Activated naive CD4-positive, alpha-beta T cell treated with anti-CD3 and anti-CD28 coated beads for 36 hours (primary cell): ENCODE measurements at places on chromosomes 12 and 14.
A peak's percentile ranks its signal among the peaks of the same experiment; 100 is the strongest.

- no peak for DNase-seq
Observed at GRCh38 chr14:77529213-77529612, 30.6 kb upstream of the ISM2 start.

DNA sequence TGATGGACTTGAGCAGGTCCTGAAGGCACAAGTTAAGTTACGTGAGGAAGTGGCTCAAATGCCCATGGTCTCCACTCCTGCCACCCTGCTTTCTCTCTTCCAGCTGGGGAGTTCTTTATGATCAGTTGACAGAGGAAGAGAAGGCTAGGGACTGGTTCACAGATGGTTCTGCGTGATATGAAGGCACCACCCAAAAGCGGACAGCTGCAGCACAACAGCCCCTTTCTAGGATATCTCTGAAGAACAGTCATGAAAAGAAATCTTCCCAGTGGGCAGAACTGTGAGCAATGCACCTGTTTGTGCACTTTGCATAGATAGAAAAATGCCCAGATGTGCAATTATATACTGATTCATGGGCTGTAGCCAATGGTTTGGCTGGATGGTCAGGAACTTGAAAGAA, 162.4 kb upstream of the FSCB start:
- no peak for DNase-seq

DNA sequence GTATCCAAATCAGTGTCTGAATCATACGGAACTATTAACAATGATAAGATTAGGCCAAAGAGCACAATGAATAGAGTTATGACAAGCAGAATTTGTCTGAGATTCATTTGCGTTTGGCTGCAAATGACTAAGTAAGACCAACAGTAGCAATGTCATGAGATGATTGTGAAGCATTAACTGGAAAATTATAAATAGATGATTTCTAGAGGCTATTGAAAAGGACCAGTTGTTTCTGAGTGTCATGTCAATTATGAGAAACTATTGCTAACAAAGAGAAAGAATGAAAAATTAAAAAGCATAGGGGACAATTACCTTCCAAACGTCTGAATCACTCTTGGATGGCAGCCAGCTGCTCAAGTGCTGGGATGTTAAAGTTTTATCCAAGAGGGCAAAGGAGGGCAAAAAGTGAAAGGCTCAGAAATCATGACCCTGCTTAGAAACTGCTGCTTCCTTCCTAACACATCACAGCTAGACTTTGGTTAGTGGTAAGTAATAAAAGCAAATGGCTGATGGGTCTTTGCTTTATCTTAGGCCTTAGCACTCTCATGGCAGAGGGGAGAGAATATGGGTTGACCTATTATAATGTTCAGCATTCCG, 89.0 kb downstream of the AKAP6 start:
- no peak for DNase-seq

- no peak for DNase-seq
Observed at GRCh38 chr14:104794631-104794992, 936 bp downstream of the AKT1 start.

GRCh38 chr14:22432348-22432976, 156.6 kb downstream of the DAD1 start:
- DNase-seq = no peak

- DNase-seq = no peak
Observed at GRCh38 chr12:96136161-96136560, 58.0 kb upstream of the ELK3 start.

- DNase-seq = no peak
Observed at GRCh38 chr12:20445687-20446086, 77.3 kb downstream of the PDE3A start.

GRCh38 chr12:104134882-104135281, 3.1 kb downstream of the NFYB start:
- no peak for DNase-seq

- DNase-seq = no peak
Observed at GRCh38 chr12:6938353-6939190, 5.0 kb upstream of the RNU7-1 start.

GRCh38 chr12:24025153-24025798, 75.8 kb upstream of the SOX5 start:
- no peak for DNase-seq

GRCh38 chr14:38129705-38130104, 78.0 kb upstream of the SSTR1 start:
- peak; percentile 73 for DNase-seq

DNA sequence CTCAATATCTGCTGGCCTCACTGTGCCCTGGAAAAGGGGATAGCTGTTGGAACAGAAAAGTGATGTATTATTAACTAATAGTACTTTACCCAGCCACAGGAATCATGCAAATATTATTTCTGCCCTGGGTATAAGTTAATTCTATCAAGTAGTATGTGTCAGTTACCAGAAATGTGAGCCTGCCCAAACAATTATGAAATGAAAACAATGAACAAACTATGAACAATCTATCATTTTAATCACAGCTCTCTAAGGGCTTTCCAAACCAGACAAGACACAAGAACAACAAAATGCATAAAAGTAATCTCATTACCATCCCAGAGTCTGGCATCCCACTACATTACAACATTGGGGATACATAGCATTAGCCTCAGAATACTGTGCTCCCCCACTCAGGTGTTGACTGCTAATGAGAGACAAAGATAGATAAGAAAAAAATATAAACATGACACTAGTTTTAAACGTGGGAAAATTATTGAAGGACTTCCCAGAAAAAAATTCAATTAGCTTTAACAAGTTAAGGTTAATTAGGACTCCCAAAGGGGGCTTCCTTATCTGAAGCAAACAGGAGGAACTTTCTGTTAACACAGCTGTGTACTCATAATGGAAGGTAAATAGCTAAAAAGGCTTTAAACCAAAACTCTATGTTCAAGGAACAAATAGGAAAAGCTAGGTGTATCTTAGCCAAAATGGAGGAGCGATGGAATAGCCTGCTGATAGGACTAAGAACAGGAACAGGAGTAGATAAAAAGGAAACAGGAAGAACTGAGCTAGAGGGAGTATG, 3.3 kb downstream of the DCAF5 start:
- no peak for DNase-seq

- DNase-seq = no peak
Observed at GRCh38 chr12:55703288-55703687, 4.4 kb downstream of the ITGA7 start.

GRCh38 chr12:82671673-82672195, 15.0 kb upstream of the TMTC2 start:
- DNase-seq = no peak

- DNase-seq = no peak
Observed at GRCh38 chr14:87613881-87614280, 379.1 kb downstream of the GALC start.

DNA sequence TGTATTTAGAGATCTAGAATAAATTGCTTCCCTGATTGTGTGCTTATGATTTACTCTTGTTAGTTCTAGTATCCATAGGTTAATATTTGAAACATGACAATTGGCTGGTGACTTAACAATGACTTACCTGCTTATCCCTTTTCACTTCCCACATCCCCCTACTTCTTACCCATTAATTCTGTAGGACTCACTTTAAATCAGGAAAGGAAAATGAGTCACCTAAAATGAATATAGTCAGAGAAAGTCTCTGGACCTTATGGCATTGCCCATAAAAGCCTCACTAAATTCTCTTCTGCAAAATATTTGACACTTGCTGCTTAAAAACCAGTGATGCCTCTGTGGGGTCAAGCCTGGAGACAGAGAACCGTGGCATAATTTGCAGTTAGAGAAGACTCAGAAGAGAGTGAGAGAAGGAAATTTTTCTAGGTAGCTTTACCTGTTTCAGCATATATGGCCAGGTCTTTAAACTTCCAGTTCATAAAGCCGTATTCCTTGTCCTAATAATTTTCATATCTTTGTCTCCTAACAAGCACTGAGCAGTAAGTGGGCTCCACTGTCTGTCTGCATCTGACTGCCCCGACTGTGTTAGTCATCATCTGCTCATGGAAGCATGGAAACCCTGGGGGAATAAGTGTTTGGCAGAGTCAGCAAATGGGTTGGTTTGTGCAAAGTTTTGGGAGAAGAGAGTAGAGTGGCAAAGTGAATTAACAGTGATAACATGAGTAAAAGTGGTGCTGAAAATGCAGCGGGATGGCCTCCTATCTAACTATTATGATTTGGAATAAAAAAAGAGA, 294.4 kb downstream of the AKAP6 start:
- DNase-seq = no peak

- DNase-seq = no peak
Observed at GRCh38 chr12:78376257-78376656, 488.3 kb upstream of the SYT1 start.

DNA sequence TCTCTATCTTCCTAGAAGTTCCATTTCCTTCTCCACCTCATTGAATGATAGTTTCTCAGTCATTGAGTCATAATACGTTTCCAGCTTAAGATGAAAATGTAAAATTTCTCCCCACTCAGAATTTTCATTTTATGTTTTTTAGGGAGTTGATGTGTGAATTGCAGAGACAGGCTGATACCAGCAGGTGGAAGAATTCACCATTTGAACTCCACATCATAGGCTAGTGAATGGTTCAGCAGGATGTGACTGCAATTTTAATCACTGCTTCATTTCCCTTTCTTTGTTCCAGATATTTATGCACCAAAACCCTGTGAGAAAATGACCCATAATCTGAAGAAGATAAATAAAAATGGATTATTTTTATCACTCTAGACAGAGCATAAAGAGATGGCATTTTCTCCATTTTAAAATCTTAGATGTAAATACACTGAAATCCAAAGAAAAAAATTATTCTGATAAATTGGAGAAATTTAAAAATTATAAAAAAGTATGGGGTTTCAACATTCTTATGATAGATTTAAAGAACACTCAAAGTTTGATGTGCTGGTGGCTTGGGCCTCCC, 10.6 kb upstream of the PYGL start:
- no peak for DNase-seq

DNA sequence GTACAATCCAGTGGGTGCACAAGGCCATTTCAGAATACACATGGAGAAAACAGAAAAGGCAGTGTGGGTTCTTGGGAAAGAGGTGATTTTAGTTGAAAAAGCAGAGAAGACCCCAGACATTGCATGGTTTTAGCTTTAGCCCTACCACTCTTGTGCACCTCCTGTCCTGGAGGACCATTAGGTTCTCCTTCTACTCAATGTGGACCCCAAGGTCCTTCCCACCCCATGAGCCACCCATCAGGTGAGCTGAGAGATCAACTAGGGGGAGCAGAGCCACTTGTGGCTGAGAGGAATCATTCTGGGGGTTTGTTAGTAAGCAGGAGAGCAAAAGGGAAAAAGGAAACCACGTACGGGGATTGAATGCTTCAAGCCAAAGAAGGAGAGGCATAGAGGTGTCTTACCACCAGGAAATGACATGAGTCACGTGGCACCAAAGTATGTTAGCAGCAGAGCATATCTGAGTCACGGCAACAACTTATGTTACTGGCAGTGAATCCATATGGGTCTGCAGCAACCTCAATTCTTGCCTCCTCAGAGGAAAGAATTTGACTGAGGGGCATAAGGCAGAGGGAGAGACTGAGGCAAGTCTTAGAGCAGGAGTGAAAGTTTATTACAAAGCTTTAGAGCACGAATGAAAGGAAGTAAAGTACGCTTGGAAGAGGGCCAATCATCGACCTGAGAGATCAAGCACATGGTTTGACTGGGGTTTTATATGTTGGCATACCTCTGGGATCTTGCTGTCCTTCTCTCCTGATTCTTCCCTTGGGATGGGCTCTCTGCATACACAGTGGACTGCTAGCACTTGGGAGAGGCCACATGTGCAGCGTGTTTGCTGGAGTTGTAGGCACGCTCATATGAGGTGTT, 73.9 kb downstream of the HSD17B6 start:
- peak; percentile 79 for DNase-seq

- no peak for DNase-seq
Observed at GRCh38 chr14:57009585-57010515, 199.6 kb upstream of the OTX2 start.

DNA sequence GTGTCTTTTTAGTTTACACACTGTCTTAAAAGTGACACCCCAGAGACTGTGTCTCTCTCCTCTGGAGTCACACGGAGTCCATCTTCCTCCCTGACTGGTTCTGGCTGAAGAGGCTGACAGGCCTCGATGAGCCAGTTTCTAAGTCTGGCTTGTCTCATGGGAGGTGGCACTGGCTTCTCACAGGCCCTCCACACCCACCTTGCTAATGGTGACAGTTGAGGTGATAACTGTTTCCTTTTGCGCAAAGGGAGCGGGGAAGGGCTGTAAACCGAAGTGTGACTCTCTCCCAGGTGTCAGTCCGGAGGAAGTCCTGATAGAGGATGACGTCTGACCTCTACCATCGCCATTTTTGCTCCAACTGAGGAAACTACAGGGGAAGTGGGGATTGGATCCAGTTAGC, 30.2 kb downstream of the KCTD10 start:
- no peak for DNase-seq
